ENCODE measurements at places on chromosomes 7 and 10.

- DNase-seq = no peak
Observed at GRCh38 chr7:43758822-43759683, 573 bp downstream of the BLVRA start.

GRCh38 chr7:103446049-103446520 lies at the start of gene SLC26A5:
Gene SLC26A5, minus strand, starts transcription at chr7:103446207. Its CDS starts 24,693 bp downstream, at chr7:103421514.
- no peak for DNase-seq

DNA sequence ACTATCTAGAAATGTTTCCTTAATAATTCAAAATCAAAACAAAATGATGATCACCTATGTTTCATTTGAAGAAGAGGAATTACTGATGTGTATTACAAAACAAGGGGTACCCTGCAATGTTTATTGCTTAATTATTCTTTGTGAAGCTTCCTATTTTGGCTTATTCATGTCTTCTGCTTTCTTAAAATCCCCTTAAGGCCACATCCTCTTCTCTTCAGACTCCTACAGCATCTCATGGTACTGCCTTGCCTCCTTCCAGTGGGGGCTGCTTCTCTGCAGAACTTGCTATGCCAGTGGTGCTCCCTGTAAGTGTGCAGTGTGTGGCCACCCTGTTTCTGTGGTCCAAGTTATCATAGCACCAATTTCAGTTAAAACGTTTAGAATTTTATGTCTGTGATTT lies 35.0 kb downstream of the CCDC146 start:
- DNase-seq = no peak

DNA sequence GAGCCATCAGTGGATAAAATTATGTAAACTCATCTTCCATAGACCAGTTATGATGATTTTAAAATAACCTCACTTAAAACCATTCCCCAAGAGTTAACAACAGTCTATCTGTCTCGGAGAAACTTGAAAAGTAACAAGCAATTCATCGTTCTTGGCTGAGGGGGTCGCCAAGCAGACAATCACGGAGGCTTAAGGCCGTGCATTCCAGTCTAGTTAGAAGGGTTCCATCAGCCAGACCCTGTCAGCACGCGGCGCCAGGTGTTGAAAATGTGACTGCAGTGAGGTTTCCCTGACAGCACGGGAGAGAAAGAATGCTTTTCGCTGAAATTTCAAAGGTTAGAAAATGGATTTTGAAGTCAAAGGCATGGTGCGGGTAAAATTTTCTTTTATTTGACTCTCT lies 1025.0 kb upstream of the CELF2 start:
- no peak for DNase-seq

DNA sequence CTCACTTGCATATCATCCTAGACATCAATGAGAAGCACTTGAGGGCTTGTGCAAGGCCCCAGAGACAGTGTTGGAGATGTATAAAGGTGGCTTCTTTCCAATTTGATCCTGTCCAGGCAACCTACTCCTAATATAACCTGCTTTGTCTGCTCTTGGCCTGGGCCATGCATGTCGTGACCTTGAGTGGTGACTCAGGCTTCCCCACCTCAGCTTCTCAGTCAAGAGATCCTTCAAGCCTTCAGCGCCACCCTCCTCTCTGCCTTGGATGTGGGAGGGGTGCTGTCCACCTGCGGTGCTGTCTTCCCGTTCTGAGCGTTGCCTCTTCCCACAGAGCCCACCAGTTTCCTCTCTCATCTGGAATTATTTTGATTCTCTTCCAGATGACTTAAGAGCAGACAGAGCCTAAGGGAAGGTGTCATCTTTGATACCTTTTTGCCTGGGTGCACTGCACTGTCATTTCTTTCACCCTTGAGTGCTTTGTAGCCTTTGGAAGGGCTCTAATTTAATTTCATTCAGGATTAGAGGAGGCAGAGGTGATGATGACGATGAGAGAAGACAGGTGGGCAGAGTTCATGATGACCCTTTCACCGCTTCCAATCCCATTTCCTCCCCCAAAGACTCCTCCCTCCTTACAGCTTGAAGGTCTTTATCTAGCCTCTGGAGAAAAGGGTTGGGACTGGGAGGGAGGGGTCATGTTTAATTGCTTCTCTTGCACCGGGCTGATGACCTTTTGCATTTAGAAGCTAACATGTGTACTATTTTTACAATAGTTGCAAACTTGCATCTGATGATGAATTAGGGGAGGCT lies 6.9 kb downstream of the LSMEM1 start:
- no peak for DNase-seq

GRCh38 chr10:71285180-71285545 lies 33.9 kb upstream of the SLC29A3 start:
- no peak for DNase-seq

DNA sequence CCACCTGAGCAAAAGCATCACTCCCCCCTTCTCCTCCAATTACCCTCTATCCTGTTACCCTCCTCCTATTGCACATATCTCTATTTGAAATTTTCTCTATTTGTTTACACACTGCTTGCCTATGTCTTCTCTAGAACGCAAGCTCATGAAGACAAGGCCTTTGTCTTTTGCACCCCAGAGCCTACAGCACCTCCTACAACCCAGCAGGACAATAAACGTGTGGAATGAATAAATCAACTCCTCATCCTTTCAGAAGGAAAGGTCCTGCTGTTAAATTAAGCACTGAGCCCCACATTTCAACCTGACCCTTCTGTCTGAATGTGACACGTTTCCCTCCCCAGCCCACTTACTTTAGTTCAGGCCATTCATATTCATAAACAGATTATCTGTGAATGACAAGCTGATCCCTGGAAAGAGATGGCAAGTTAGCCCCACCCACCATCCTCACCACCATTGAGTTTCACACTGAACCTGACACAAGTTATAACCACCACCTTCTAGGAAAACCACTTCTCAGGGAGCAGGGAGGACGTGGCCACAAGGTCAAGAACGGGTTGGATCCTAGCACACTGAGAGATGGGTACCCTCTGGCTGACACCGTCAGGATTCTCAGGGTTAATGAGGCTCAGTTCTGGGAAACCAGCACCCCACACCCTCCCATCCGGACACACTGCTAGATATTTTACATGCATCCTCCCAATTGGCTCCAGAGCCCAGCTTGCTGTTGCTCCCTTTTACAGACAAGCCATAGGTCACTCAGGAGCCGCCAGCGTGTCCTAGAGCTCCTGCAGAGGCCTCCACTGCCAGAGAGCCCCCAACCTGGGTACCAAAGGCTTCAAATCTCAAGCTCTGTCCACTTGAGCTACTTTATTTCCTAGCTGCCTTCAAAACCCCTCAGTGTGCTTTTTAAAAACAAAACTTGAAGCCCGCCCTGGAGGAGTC lies 934 bp downstream of the PRTFDC1 start:
- no peak for DNase-seq

GRCh38 chr7:143383642-143383957 lies 2.5 kb downstream of the ZYX start:
- no peak for DNase-seq

- no peak for DNase-seq
Observed at GRCh38 chr10:459743-460142, 229.7 kb downstream of the DIP2C start.

GRCh38 chr7:93382362-93382761 lies 150.2 kb downstream of the VPS50 start:
- no peak for DNase-seq

DNA sequence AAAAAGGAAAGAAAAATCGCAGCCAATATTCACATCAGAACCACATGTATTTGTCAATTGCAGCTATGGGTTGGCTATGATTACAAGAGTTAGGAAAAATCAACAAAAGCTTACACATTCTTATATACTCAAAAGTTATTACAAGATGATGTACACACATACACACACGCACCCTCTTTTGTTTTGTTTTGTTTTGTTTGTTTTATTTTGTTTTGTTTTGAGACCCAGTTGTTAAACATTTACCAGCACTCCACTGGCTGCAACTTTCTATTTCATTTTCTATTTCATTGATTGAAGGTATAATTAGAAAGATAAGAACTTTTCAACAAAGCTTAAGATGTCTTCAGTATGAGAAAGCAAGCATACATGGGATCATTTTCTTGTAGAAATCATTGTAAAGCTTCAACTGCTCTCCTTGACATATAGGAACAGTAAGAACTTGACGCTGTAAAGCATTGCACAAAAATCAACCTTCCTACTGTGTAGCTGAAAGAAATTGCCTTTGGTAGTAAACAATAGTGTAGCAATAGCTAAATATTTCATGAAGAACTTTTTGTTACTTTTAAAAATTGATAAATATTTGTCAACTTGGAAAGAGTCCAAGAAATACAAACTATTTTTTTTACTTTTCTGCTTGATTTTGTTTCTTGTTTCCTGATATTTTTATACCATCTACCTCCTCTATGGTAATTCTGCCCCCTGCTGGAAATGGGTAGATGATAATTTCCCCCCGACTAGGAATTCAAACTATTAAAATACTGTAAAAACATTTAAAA lies 205.9 kb downstream of the MBL2 start:
- DNase-seq = no peak
